ENCODE measurements at places on chromosomes 16 and 17. TPM values are rescaled to one million over a fixed set of nuclear protein-coding genes. Genes with fewer than 3 reads are reported as not detected.

TBC1D28 gene
- not detected for total RNA-seq

DNA sequence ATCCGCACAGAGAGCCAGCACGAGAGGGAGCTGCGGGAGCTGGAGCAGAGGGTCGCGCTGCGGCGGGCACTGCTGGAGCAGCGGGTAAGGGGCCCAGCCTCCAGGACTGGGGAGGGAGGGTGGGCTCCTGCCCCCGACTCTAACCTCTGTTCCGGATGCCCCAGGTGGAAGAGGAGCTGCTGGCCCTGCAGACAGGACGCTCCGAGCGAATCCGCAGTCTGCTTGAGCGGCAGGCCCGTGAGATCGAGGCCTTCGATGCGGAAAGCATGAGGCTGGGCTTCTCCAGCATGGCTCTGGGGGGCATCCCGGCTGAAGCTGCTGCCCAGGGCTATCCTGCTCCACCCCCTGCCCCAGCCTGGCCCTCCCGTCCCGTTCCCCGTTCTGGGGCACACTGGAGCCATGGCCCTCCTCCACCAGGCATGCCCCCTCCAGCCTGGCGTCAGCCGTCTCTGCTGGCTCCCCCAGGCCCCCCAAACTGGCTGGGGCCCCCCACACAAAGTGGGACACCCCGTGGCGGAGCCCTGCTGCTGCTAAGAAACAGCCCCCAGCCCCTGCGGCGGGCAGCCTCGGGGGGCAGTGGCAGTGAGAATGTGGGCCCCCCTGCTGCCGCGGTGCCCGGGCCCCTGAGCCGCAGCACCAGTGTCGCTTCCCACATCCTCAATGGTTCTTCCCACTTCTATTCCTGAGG lies 4.4 kb downstream of the HIRIP3 start:
- DNase-seq = no peak

DNA sequence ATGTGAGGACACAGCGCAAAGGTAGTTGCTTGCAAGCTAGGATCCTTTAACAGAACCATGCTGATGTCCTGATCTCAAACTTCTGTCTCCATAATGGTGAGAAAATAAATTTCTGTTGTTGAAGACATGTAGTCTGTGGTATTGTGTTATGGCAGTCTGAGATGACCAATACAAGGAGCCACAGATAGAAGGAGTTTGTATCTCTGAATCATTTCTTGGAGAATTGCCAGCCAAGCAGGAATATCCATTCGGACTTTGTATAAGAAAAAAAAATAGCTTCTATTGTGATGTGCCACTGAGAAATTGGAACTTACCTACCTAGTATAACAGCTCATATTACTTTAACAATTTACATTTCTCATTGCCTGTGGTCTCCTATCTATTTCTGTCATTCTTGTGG lies 447.6 kb upstream of the CA10 start:
- no peak for DNase-seq

DNA sequence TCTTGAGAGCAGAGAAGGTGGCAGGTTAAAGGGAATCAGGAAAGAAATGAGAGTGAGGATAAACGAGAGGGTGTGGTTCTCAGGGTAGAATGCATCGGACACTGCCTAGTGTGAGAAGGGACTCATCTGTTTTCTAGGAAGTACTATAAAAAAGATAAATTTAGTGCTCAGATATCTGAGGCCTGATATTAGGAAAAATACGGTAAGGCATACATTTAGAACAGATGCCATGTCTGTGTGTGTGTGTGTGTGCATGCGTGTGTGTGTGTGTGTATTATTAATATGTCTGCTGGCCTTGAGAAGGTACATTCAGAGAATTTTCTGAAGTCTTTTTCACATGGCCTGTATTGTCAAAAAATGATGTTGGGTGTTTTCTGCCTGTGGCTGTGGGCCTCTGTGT lies 414.8 kb downstream of the MAF start:
- no peak for DNase-seq

ODAD4 gene
- 0.42 TPM for total RNA-seq

UMOD gene
- not detected for total RNA-seq

DNA sequence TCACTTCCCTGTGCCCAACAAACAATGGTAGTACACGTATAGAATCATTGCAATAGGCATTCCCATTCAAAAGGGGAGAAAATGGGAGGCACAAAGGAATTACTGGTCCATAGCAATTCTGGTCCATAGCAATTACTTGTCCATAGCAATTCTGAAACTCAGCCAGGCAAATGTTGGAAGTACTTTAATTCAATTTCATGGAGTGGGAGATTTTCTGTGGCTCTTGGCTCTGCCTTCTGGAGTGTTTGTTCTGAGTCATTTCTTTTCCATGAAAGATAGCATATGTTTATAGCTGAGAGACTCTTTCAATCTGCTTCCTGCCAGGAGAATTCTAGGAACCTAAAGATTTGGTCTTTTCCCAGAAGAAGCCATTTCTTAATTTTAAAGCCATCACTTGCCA lies 182.8 kb upstream of the ELAC2 start:
- no peak for DNase-seq

- DNase-seq = no peak
These were observed 245 bp upstream of the RNF227 start for GRCh38 chr17:7916385-7916682.

GRCh38 chr17:82858376-82859126 lies 18.7 kb upstream of the ZNF750 start:
- no peak for DNase-seq

GRCh38 chr17:3666516-3666915 lies 1.9 kb downstream of the TAX1BP3 start:
- DNase-seq = no peak

DNA sequence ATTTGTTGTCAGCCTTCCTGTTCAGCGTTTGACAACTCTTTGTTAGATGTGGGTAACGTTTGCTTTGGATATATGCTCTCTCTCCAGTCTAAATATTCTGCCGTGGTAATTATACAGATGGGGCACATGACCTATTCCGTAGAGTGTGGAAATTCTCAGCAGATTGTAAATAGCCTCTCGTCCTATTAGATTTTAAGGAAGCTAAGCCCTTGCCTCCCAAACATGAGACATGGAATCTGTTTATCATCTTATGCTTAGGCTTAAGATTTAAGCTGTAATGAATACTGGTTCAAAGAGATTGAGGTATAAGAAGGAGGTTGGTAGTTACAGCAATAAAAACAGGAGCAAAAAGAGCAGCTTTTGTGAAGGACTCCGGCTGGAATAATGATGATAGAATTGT lies 87.4 kb downstream of the RBFOX1 start:
- no peak for DNase-seq

DNA sequence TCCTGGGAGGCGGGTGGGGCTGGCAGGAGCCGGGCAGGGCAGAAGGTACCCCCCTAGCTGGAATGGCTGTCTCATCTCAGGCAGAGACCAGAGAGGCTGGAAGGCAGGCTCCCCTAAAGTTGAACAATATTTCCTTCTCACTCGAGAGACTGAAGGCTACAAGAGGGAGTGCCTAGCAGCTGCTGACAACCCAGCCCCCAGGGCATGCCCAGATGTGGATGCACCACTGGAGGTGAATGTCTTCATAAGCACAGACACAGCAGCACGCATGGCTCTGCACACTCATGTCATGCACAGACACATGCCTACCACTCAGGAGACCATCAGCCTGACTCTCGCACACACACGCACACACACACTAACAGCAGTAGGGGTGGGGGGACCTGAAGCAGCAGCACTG lies 179.0 kb downstream of the CCT6B start:
- DNase-seq = no peak

GRCh38 chr17:58541249-58541648 lies 26.8 kb upstream of the MTMR4 start:
- no peak for DNase-seq

DNA sequence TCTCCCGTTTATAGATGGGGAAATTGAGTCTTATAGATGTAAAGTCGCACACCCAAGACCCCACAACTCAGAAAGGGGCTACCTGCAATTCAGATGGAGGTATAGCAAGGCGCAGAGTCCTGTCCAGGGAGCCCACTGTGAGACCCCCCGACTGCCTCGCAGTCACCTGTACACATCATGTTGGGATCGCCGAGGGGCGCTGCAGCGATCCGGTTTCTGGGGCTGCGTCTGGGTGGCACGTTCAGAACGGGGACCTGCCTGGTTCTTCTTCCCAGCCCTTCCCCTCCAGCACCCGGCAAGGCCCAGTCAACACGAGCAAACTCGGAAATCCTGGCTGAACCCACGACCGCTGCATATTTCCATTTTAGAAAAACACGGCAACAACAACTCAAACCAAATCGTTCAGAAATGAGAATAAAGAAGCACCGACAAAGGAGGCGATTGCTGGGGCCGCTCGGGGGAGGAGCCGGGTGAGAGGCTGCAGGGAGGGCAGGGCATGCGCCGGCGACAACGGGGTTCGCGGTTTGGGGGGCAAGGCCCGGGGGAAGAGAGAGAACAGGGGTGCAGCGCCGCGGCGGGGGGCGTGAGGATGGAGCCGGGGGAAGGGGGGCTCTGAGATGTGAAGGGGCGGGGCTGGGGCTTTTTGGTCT lies 643 bp downstream of the HSDL1 start:
- DNase-seq = peak; percentile 56

DNA sequence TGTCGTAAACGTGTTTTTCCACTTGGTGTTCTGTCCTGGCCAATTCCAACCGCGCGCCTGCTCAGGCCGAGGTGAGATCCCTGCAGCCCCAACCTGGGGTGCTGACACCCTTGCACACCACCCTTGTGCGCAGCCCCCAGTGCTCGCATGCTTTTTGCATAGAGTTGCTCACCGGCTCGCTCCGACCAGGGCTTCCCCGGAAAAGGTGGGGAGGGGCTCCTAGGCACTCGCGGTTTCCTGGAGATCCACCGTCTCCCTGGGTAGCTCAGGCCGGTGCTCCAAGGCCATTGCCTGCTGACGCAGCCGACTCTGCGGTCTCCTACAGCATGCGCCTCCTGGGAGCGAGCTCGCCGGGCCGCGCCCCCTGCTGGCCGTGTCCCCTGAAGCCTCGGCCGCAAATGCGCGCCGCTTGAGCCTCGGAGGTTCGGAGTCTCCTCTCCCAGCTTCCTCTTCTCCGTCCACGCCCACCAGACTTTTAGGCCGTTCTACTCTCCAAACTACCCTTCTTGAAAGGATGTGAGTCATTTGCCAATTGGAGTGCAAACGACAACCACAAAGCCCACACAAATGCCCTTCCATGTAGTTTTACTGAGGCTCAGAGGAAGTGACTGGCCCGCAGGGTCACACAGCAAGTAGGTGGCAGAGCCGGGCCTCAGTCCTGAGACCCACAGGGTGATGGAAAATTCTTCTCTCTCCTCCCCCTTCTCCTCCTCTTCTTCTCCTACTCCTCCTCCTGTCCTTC lies 7.2 kb upstream of the PDP2 start:
- DNase-seq = peak; percentile 92

TNFSF12 gene
- total RNA-seq = 82.5 TPM

- no peak for DNase-seq
These were observed 74.0 kb downstream of the TANC2 start for GRCh38 chr17:63039899-63040602.

NPW gene
- 0.69 TPM for total RNA-seq

TNFRSF13B gene
- total RNA-seq = not detected

- no peak for DNase-seq
These were observed 90.0 kb upstream of the TBX2 start for GRCh38 chr17:61309362-61310256.

DNA sequence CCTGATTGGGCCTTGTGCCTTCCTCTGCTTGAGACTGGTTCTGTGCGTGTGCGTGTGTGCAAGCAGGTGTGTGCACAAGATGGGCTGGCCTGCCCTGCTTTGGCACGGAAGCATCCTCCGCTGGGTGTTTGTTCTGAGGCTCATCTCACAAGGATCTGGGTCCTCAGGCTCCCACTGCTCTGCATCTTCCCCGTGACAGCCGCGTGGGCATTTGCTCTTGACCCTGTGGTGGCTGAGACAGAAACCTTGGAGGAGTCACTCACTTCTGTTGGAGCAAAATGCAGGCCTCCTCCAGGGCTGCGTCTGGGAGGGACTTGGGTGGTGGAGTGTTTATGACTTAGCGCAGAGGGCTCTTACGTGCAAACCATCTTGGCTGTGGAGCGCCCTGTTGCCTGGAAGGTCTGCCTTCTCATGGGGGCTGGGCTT lies 119.2 kb downstream of the RPTOR start:
- peak; percentile 71 for DNase-seq

- DNase-seq = no peak
These were observed 55.0 kb upstream of the GSE1 start for GRCh38 chr16:85557971-85558657.

DNA sequence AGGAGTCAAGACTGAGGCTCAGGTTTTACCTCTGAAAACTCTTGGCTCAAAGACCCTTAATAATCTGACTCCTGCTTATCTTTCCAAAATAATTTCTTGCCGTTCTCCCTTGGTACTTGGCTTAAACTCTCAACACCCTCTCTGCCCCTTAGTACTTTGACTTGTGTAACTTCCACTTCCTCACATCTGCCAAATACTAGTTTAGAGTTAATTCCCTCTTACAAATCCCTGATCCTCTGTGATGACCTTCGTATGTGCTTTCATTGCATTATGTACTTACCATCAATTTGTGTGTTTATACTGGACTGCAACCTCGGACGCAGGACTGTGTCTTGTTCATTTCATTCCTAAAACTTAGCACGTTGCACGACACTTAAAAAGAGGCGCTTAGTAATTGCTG lies 35.2 kb downstream of the ZNF207 start:
- DNase-seq = no peak

GRCh38 chr16:21021316-21021715 lies 120.7 kb downstream of the LYRM1 start:
- DNase-seq = no peak

DNA sequence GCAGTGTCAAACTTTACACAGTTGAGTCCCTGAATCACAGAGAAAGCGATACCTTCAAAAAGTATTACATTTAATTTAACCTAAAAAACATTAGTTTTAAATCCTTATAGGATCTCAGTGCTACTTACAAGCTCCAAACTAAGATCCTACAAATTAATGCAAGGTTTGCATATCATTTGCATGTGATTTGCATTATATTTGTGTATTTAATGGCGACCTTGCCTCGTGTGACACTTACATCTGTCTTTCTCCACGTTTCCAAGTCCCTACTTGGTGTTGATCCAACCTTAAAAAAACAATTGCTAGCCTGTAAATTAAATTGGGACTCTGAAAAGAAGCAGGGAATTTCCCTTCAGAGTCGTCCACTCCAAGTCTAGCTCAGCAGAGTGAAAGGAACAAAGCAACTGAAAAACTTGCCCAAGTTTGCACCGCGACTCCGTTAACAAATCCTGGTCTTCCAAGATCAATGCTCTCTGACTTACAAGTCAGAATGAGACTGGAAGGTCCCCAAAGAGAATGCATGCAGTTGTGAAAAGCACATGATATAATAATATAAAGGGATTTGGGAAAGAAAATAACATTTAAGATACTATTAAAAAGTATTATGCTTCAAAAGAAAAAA lies 739 bp upstream of the FAM117A start:
- DNase-seq = no peak

DNA sequence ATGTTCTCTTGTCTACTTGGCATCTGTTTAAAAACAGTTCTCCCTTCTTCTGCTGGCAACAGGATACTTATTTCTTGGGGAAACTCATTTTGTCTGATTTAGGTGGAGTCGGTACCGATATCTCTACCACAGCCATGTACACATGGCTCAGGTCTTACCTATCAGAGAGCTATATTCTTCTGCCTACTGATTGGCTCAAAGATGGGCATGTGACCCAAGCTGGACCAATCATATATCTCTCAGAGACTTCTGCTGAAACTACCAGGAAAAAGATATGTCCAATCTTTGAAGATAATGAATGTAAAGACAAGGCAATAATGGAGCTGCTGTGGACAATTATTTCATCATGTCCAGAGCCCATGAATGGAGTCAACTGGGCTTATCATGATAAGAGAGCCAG lies 21.6 kb upstream of the SHISA9 start:
- DNase-seq = no peak

GRCh38 chr17:80531400-80531799 lies 13.2 kb upstream of the RPTOR start:
- no peak for DNase-seq

NLRC3 gene
- 80.7 TPM for total RNA-seq

SSTR5 gene
- total RNA-seq = not detected

- no peak for DNase-seq
These were observed 1.7 kb downstream of the ADCY9 start for GRCh38 chr16:4114257-4115208.
